ENCODE measurements at places on chromosomes 2 and 18. TPM values are rescaled to one million over a fixed set of nuclear protein-coding genes. Genes with fewer than 3 reads are reported as not detected.

GREB1 gene
- 2.3 TPM for total RNA-seq

PLEK gene
- not detected for total RNA-seq

SDC1 gene
- total RNA-seq = 1.6 TPM

RNF181 gene
- total RNA-seq = 148 TPM

ANO7 gene
- 1.00 TPM for total RNA-seq

RAB17 gene
- total RNA-seq = 0.81 TPM

ANKRD12 gene
- total RNA-seq = 13.5 TPM

DTNA gene
- 10.8 TPM for total RNA-seq

SLC14A1 gene
- total RNA-seq = 4.1 TPM

LRRC30 gene
- total RNA-seq = not detected

WNT10A gene
- total RNA-seq = not detected

TUBA3D gene
- total RNA-seq = not detected

ARHGAP15 gene
- total RNA-seq = not detected

TEX44 gene
- total RNA-seq = not detected

EFEMP1 gene
- 6,372 TPM for total RNA-seq

KCNG3 gene
- total RNA-seq = 0.05 TPM

VRK2 gene
- total RNA-seq = 7.7 TPM

EDAR gene
- total RNA-seq = not detected

PROM2 gene
- total RNA-seq = 0.25 TPM

SCN9A gene
- 0.68 TPM for total RNA-seq

ARL6IP6 gene
- 12.3 TPM for total RNA-seq

GPC1 gene
- 248 TPM for total RNA-seq

CNGA3 gene
- total RNA-seq = not detected

IL36B gene
- not detected for total RNA-seq

CCDC121 gene
- total RNA-seq = 1.7 TPM

Measured in cardiac ventricle fibroblast (primary cell).